ENCODE measurements at places on chromosomes 5 and 9. TPM values are rescaled to one million over a fixed set of nuclear protein-coding genes. Genes with fewer than 3 reads are reported as not detected.

EIF4E1B gene
- total RNA-seq, result not detected

SPINK1 gene
- not detected for total RNA-seq

RANBP3L gene
- 0.30 TPM for total RNA-seq

NOP16 gene
- 38.0 TPM for total RNA-seq

PLAC8L1 gene
- total RNA-seq, result not detected

Measured in esophagus squamous epithelium (tissue), 5 donors.